Activated T-helper 1 cell treated with Interleukin-2 at 50 U/mL for 16 hours (primary cell): ENCODE measurements at places on chromosomes 5 and 9.

- DNase-seq: no peak
These were observed 110.3 kb upstream of the TBC1D2 start for GRCh38 chr9:98365781-98366180.

DNA sequence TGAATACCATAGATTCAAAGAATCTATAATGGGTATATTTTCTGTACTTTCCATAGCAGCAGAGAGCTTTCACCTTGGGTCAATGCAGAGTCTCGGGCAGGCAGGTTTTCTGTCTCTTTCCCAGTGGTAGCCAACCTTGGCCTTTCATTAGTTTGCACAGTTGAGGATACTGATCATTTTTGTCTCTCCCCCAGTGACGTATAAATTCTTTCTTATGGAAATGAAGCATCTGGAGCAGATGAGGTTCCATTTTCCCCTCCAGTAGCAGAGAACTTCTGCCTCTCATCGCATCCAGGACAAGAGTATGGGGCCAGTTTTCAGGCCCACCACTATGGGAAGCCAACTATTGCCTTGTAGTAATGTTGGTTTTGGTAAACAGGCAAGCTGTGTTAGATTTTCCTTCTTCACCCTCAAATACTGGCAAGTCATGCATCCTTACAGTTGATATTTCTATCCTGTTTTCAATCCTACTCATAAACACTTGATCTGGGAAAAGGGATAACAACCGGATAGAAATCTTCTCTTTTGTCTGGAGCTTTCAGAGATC, 845.2 kb upstream of the CDH18 start:
- no peak for DNase-seq

GRCh38 chr9:88651682-88652633, 117.0 kb downstream of the NXNL2 start:
- DNase-seq: no peak

- peak; percentile 83 for DNase-seq
These were observed at the start of gene PFDN1 for GRCh38 chr5:140302786-140303639. PFDN1 (minus strand) TSS chr5:140303101; CDS start chr5:140303073, 28 bp downstream.

GRCh38 chr9:88567870-88568269, 32.9 kb downstream of the NXNL2 start:
- DNase-seq: no peak

DNA sequence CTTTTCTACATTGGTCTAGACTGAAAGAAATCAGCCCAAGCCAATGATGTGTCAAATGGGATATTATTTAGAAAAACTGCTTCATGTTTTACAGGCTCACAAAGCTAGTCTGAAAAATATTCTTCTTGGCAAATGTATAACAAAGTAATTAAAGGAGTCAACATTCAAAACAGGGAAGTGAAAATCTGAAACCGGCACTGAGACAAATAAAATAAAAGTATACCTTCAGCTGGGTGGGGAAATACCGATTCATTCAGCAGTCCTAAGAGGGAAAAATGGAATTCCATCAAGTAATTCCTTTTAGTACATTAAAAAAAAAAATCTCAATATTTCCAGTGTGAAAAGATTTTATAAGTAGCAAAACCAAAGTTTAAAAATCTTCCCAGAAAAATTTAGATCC, 259.6 kb upstream of the SLC24A2 start:
- DNase-seq: no peak

GRCh38 chr9:132708769-132709430, 38.6 kb downstream of the GTF3C4 start:
- no peak for DNase-seq

- DNase-seq: no peak
These were observed 205.6 kb downstream of the C9orf50 start for GRCh38 chr9:129414993-129415941.

GRCh38 chr9:115978659-115979096, 174.9 kb upstream of the PAPPA start:
- DNase-seq: no peak

GRCh38 chr5:95445995-95446394, 54.8 kb downstream of the FAM81B start:
- no peak for DNase-seq

DNA sequence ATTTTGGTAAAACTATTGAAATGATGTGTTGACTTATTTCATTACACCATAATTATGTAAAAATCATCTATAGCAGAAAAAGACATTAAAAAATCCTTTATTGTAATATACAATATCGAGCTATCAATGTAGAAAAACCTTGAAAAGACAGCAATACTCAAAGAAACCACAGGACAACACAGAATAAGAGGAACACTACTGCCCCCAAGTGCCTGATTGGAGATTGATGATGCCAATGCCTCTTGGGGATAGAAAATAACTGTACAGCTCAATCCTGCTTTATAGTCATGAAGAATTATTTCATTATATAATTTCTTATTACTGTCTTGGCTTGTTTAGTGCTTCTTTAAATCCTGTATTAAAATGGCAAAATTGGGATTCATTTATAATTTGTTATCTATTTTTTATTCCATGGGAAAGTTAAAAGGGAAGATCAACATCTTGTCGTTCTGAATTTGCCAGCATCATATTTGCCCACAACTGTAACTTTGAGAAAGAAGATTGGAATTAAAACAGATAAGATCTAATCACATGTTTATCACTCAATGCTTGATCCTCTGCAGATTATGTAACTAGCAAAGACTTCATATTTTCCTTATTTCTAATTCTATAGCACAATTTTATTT, 337.5 kb downstream of the CDH9 start:
- DNase-seq: no peak

GRCh38 chr9:107737987-107738743, 248.6 kb upstream of the KLF4 start:
- DNase-seq: no peak

GRCh38 chr5:36162810-36163486, 11.0 kb downstream of the SKP2 start:
- DNase-seq: no peak

- DNase-seq: no peak
These were observed 353.4 kb upstream of the SLC30A5 start for GRCh38 chr5:68740226-68740910.

GRCh38 chr5:147479444-147479843, 30.4 kb downstream of the DPYSL3 start:
- no peak for DNase-seq

DNA sequence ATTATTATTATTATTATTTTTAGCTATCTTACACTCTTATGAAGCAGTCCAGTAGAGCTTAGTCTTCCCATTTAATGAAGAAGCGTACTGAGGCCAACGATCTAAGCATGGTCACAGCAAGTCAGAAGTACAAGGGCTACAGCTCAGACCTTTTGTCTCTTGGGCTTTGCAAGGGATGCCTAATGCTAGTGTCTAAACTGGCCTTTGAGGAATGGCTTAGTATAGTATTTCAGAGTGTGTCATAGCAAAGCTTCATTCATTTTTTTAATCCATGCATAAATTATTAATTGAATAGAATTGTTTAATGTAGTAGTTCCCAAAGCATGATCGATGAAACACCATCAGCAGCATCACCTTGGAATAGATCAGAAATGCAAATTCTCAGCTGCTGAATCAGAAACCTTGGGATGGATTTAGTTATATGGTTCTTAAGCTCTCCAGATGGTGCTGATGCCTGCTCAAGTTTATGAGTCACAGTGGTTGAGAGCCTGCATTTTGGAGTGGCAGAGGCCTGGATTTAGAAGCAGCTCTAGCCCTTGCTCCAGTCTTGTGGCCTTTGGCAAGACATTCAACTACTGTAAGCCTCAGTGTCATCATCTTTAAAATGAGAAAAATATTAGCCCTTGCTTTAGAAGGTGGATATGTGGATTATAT, 6.1 kb downstream of the IL12B start:
- no peak for DNase-seq

GRCh38 chr9:134484479-134484878, 157.1 kb upstream of the COL5A1 start:
- no peak for DNase-seq
